ENCODE measurements at places on chromosomes 2 and 18.

DNA sequence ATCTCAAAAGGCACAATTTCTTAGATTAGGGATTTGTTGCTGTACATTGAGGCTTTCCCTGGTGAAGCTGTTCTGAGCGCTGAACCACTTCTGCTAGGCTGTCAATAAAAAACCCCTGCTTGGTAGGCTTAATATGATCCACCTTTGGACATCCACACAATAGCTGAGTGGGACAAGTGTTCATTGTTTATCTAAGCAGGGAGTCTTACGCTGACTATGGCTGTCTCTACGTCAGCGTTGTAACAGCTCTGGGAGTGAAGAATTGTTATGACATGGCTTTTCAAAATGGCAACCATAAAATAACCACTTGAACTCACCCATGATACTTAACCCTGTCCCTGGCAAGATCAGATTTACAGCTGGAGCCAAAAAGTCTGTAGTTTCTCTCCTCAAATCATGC is 111.5 kb upstream of the SULT1C3 start:
- no peak for DNase-seq

- DNase-seq = no peak
Measured at GRCh38 chr2:58376592-58376991, 135.5 kb upstream of the FANCL start.

GRCh38 chr2:211457325-211457724 is 900.9 kb downstream of the CPS1 start:
- no peak for DNase-seq

GRCh38 chr2:137049518-137049917 is 284.2 kb downstream of the THSD7B start:
- no peak for DNase-seq

GRCh38 chr2:235229236-235229635 is 264.6 kb upstream of the AGAP1 start:
- DNase-seq = no peak

GRCh38 chr2:239231231-239232194 is 169.3 kb downstream of the HDAC4 start:
- DNase-seq = no peak

GRCh38 chr2:119724656-119725485 is 34.9 kb upstream of the PTPN4 start:
- DNase-seq = no peak

GRCh38 chr2:230668184-230668938 is 44.3 kb upstream of the CAB39 start:
- peak; percentile 54 for DNase-seq

GRCh38 chr2:56475191-56475590 is 291.4 kb downstream of the CCDC85A start:
- no peak for DNase-seq

DNA sequence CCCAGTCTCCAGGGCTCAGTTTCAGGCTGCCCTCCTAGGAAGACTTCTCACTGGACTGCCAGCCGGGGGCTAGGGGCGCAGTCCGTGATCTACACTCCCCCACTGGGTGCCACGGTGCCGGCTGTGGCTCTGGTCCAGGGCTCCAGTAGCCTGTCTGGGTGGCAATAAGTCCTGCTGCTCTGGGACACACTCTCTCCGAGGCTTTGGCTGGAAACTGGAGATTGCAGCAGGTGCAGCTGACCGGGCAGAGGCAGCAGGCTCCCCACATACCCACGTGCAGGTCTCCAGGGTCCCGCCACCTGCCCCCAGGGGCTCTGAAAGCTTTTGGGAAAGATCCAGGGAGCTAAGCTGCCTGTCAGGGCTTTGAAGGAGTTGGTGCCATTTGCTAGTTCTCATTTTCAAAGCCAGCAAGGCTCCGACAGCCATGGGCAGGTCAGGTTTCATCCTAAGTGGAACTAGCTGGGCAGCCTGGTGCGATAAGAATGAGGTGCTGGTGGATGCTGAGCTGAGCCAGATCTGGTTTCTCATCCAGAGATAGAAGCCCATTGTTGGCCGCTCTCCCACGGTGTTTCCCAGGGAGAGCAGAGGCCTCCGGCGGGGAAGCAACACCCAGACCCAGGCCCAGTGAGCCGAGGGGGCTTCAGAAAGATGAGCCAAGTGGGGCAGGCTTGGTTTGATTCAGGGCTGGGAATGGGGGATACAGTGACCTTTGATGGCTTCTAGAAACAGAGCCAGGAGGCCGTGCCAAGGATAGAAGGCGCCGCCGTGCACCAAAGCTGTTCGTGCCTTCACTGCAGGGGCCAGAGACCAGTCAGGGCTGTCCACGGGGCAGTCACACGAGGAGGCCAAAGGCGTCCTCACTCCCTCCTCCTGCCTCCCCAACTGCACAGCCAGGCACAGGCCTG is 141.7 kb upstream of the GPC1 start:
- no peak for DNase-seq

DNA sequence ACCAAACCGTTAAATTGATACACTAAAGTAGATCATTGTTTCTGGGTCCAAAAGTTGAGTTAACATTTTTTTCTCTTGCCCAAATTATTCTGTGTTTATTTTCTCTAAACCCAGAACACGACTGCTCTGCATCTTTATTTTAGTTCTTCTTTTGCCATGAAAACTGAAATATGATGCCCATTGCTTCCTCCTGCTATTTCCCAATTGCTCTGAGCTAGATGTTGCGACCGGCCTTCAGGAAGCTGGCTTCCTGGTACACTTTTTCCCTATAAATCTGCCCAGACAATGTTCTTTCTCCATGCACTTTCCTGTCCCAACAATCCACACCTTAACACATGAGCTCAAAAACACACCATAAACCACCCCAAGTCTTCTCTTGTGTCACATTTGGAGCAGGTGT is 501.4 kb downstream of the FBXO15 start:
- DNase-seq = no peak

DNA sequence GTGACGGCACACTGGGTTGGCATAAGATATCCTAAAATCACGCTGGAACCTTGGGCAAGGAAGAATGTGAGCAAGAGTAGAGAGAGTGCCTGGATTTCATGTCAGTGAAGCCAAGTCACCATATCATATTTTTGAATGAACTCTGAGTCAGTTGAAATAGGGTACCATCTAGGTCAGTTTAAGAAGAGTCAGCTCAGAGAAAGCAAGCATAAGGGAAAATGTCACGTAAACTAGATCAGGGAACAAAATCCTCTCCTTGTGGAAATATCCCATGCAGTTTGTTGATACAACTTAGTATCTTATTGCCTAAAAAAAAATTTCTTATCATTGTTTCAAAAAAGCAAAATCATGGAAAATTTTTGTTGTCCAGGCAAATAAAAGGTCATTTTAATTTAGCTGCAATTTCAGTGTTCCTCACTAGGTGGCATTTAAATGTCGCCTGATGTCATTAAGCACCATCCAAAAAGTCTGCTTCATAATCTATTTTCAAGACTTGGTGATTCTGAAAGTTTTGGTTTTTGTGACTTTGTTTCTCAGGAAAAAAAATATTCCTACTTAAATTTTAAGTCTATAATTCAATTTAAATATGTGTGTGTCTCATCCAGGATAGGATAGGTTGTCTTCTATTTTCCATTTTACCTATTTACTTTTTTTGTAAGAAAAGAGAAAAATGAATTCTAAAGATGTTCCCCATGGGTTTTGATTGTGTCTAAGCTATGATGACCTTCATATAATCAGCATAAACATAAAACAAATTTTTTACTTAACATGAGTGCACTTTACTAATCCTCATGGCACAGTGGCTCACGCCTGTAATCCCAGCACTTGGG is 19.6 kb downstream of the RSAD2 start:
- peak; percentile 20 for DNase-seq

GRCh38 chr18:62777814-62778213 is 62.5 kb downstream of the PHLPP1 start:
- no peak for DNase-seq

GRCh38 chr2:47655563-47655880 is 127.4 kb upstream of the MSH6 start:
- no peak for DNase-seq

GRCh38 chr2:150811259-150811855 is 323.9 kb upstream of the RND3 start:
- no peak for DNase-seq

DNA sequence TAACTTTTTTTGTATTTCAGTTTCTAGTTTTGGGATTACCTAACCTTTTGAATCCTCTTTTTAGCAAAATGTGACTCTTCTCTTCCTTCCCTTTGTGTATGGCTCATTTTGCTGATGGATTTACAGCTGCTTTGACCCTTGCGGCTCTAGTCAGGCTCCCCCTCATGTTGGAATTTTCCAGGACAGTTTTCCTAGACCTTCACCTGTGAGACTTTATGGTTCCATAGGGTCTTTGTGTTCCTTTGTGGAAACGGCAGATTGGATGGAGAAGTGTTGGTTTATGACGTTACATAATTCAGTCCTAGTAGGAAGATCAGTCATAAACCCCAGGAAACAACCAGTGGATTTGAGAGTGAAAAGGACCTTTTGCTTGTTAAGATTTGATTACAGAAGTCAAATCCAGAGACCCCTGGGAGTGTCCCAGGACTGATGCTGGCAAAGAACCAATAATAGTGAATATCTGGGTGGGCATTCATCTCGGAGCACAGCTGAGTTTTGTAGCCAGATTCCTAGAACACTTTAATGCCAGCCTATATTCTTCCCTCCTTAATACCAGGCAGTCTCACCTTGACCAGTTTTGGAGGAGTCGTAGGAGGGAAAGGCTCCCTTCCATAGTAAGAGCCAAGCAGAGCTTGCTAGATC is 42.7 kb downstream of the SOCS6 start:
- DNase-seq = no peak

DNA sequence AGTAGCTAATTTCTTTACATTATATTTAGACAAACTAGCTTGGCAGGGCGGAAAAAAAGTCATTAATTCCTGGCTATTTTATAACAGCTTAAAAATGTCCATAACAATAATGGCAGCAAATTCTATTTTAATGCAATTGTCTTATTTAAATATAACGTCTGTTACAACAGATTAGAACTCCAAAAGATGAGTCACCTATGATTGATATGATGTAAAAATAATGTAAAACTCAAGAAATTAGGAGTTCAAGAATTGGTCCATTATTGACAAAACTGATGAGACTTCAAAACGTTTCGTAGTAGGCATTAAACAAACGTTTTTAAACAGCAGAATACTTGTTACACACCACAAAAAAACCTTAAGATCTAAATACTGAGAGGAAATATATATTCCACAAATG is 2.7 kb downstream of the XPO1 start:
- DNase-seq = no peak

- DNase-seq = no peak
Measured at GRCh38 chr2:1978706-1979105, 234.4 kb upstream of the PXDN start.

DNA sequence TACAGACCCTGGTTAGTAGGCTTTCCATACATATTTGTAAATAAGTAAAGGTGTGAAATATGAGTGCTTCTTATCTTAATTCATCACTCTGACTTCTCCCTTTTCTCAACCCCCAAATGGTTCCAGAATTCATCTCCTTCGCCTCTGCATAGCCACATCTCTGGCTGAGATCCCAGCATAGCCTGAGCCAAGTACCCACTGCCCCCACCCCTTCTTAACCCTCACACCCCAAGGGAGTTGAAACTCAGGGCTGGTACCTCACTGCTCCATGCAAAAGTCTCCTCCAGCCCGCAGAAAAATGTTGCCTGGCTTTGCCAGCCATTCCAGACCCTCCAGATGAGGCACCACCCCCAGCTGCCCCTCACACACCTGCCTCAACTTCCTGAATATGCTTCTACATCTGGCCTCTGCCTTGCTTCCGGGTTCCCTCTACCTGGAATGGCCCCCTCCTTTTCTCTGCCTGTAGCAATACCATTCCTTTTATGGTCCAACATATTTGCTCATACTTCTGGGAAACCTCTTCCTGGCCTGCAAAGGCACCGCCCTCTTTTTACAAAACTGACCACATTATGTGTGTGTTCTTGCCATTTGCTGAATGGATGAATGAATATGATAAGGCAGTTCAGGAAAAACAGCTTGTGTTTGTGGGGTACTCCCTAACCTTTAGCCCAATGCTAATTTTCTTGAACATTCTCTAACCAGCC is 112.8 kb downstream of the CELF4 start:
- DNase-seq = no peak

DNA sequence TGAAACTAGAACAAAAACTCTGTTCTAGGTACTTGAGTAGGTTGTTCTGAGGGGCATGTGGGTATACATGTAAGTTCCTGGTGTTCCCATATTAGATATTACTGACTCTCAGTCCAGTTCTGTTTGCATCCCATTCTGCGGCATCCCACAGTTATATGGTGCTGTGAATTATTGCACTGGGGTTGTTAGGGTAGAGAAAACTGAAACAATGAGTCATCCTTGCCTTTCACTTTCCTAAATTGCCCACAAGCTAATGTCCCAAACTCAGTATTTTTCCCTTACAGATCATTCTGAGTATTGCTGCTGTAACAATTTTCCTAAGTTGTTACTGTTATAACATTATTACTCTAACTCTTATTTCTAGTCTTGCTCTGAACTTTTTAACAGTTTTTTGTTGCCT is 3.0 kb downstream of the WDR75 start:
- DNase-seq = no peak

GRCh38 chr2:112636605-112637288 is 9.0 kb upstream of the SLC20A1 start:
- DNase-seq = no peak

DNA sequence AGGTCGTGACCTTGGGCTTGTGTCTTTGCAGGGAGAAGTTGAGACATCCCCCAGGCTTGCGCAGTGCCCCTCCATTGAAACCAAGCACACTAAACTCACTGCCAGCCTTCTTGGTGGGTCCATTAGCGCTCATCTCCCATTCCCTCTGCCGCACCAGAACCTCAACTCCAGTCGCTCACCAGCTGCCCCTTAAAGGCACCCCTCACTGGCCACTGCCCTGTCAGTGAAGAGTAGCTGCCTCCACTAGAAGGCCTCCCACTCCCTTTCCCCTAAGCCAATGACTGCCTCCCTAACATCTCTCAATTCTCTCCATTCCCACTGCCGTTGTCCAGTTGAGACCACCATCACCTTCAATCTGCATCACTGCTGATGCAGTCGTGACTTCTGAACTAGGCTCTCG is 114.8 kb upstream of the EPC2 start:
- DNase-seq = no peak
